ENCODE measurements at places on chromosomes 2 and 18.

DNA sequence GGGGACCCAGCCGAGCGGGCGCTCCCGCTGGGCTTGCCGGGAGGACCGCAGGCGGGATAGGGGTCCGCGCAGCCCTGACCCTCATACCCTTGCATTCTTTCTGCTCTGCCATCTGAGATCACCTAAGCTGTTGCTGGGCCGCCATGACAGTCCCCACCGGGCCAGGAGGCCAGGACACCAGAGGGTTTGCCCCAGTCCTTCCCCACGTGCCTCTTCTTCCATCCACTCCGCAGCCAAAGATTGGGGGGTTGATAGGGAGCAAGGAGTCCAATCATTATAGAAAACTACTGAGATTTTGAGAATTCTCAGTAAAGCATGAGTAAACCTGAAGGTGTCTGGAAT is 453 bp upstream of the GRB14 start:
- no peak for DNase-seq

GRCh38 chr2:15674637-15675455 is 83.2 kb downstream of the DDX1 start:
- DNase-seq: no peak

DNA sequence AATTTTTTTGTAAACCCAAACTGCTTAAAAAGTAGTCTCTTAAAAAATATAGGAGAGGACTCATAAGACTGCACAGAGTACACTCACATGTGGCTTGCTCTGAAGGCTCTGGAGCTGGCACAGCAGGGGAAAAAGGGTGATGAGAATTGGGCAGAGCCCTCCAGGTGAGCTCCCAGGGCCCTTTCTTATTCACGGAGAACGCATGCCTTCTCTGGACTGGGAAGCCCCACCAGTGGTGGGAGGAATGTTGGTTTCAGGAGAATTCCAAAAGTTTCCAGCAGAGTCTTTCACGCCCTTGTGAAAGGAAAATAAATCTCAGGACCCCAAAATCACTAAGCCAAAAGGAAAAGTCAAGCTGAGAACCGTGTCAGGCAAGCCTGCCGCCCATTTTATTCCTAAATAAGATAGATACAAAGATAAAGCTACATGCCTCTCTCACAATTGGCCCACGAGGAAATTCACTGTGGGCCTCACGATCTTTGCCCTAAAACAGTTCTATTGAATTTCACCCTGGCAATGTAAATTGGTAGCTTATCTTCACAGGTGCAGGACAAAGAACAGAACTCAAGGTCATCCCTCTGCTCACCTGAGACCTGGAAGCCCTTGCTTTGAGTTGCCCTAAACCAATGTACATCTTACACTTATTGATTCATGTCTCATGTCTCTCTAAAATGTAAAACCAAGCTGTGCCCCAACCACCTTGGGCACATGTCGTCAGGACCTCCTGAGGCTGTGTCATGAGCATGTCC is 15.5 kb upstream of the MC5R start:
- DNase-seq: no peak

DNA sequence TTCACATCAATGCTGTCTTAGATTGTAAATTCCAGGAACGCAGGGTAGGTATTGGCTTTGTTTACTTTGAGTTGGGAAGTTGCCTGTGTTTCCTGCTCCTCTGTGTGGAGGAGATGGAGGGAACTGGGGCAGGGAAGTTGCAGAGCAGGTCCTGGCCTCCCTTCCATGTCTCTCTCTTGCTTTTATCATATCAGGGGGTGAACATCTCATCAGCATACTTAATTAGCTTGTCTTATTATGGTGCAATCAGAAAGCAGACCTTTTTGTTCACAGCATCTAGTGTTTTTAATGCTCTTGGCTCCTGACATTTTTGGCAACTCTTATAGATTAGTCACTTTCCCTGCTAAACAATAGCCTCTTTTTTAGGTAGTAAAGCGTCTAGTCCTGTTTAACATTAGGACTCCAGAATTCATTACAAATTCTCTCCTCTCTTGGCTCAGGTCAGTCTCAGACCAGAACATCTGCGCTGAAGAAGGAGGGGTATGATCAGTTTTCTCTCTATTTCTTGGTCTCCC is 11.5 kb upstream of the DIPK1C start:
- no peak for DNase-seq

DNA sequence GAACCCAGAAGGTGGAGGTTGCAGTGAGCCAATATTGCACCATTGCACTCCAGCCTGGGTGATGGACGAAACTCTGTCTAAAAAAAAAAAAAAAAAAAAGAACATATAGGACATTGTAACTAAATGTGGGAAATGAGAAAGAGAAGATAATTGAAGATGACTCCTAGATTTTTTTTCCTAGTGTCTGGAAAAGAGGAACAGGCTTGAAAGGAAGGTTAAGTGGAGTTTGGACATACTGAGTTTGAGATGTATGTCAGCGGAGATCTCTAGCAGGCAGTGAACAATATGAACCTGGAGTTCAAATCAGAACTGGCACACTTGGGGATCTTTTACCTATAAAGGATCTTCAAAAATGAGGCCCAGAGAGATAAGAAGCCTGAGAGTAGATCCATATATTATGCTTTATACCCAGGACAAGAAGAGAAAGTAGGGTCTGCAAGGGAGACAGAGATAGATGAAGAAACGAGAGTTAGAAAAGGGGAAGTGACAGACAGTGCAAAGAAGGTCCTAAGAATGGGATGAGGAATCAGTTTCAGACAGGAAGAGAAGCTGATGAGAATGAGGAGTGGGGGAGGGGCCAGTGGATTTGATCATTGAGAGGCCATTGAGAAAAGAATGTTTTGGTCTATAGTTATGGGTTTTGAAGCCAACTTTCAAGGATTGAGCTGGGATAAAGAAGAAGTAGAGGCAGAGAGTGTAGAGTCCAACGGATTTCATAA is 46.9 kb upstream of the CD28 start:
- DNase-seq: no peak

GRCh38 chr2:45888167-45888566 is 236.7 kb downstream of the PRKCE start:
- DNase-seq: no peak

DNA sequence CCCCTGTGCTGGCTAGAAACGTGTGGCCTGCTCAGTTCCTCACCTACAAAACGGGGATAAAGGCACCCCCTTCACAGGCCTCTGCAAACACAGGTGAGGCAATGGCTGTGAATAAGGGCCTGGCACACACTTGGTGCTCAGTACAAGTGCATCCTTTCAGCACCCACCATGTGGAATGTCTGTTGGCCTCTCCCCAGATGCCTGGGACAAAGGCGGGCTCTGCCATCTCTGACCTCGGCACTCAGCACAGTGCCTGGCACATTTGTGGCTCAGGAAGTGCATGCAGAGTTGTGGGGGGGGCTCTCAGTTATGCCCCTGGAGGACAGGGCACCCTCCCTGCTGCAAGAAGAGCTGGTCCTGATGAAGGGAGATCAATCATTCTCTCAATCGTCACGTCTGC is 224.6 kb upstream of the RAB6C start:
- DNase-seq: no peak

DNA sequence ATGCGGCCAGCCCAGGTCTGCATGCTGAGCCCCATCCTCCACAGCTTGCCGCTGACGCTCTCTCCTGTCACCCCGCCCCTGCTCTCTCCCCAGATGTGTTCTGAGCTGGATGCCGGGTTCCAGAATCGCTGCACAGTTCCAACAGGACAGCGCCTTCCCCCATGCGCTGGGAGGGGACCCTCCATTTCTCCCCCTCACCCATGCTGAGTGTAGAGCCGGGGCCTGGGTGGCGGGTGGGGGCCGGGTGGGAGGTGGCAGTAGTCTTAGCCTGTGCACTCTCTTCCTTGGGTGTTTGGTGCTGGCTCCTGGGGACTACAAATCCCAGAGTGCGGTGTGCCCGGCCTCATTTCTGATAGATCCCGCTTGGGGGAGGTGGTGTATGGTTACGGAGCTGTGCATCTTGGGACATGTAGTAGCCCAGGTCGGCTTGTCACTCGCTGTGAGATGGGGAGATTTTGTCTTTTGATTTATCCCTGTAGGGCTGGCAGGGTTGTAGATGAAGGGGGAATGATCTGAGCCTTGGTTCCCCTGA is 6.8 kb downstream of the DNAJB2 start:
- peak; percentile 64 for DNase-seq

DNA sequence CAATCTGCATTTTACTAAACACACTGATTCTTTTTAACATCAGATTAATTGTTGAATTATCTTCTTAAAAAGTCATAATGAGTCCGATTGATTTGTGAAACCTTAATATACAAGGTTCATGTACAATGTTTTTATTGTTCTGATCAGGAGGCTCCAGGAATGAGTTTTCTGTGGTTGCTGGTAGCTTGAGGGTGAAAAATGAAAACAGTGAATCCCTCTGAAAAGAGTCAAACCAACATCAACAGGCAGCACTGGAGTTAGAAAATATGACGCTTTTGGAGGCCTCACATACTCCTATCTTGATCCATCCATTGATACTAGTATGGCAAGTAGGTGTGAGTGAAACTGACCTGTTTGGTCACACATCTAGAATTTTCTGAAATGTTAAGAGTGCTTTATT is 216.3 kb upstream of the ETAA1 start:
- DNase-seq: no peak

DNA sequence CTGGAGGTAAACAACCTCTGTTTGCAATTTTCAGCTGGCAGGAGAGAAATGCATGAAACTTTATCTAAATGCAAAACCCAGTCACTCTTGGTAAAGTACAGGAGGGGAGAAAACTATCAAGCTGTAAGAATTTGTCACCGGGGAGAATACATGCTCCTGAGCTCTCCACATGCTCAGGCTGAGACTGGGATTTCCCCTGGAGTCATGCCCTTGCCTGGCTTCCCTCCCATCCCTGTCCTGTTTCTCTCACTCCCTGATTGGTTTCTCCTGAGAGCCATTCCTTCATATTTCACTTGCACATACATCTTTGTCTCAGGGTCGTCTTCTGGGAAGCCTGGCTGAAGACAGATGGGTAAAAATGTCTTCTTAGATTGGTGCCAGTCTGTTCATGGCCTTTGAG is 52.9 kb upstream of the SPATS2L start:
- DNase-seq: no peak

DNA sequence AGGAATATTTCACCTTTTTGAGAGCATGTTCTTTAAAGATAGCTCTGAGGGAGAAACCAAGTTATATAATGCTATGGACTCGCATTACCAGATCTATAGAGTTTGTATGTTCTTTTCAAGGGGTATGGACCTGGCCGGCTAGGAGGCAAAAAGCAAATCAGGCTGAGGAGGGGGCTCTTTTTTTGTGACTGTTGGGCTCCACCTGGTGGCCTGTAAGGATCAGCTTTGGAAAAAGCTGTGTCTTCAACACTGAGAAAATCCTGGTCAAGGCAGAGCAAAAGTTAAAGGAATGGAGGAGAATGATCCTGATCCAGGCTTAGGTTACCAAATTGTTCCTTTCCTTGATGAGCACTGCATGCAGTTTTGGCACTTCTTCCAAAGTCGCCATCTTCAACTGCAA is 180.5 kb downstream of the DIS3L2 start:
- DNase-seq: no peak

DNA sequence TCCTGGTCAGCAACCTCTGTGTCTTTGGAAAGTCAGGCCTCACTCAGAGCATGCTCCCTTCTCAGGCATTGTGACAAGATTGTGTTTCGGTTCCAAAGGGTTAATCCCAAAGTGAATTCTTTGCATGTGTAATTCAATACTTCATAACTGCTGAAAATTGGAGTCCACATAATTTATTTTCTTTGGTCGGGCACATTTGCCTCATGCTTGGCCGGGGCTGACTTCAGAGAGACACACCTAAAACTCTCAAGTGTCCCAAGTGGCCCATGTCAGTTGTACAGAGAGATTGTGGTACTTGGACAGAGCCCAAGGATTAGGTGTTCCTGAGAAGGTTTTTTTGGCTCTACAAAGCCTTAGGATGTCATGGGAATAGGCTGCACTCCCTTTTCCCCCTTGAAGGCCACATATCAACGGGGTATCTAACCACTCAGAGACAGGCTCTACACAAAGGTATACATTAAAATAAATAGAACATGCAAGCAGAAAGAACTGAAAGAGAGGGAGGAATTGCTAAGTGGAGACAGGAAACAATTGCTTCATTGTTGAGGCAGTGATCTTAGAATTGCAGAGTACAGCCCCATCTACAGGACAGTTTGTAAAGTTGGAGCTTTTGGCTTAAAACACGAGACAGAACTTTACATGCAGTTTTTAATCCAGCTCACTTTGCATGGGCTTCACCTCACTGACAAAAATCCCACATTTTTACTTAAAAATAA is 1232.3 kb upstream of the ZEB2 start:
- DNase-seq: no peak

- DNase-seq: no peak
These were observed 9.8 kb downstream of the LGALSL start for GRCh38 chr2:64463781-64464180.

DNA sequence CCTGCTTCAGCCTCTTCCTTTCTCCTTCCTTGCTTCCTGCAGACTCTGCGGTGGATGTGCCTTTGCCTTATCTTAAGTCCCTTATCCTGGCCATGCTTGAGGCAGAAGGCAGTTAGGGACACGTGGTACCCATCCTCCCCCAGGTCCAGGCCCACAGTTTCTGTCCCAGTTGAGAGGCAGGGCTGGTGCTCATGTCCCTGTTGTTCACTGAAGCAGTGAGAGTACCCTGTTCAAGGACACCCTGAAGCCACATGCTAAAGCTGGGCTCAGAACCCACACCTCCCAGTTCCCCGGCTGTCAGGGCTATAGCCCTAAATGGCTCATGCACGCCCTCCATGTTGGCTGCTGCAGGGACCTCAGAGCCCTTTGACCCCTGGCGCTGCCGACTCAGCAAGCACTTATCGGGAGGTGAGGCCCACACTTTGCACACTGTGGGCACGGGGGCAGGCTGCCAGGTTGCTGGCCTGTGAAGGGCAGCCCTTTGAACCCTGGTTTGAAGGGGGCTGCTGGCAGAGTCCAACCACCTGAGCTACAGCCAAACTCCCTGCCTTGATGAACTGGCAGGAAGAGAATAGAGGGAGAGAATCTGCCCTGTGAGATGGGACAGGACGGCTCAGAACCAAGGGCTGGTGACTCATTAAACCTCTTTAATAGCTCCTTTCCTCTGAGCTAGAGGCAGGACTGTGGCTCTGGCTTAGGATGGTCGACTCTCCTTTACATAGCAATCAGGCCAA is 6.3 kb downstream of the KHK start:
- no peak for DNase-seq
